Dermis blood vessel endothelial cell (primary cell): ENCODE measurements at places on chromosomes 4 and X. TPM values are rescaled to one million over a fixed set of nuclear protein-coding genes. Genes with fewer than 3 reads are reported as not detected.

Gene MXRA5
- total RNA-seq = under 0.01 TPM in 2 replicates

Gene ADH1A
- total RNA-seq = not detected in 2 replicates

Gene TAPT1
- total RNA-seq = 17.4 and 22.3 TPM in 2 replicates

Gene ETDB
- total RNA-seq = not detected in 2 replicates

Gene DMRTC1B
- not detected in 2 replicates for total RNA-seq

Gene RHOXF1
- not detected in 2 replicates for total RNA-seq

Gene SUPT20HL1
- not detected in 2 replicates for total RNA-seq

Gene CRMP1
- total RNA-seq = 0.34 and 0.37 TPM in 2 replicates

Gene VCX3A
- not detected in 2 replicates for total RNA-seq

Gene NCAPG
- total RNA-seq = 16.2 and 78.7 TPM in 2 replicates

Gene WNK3
- 0.60 and 1.0 TPM in 2 replicates for total RNA-seq

Gene FGFBP1
- total RNA-seq = not detected in 2 replicates

Gene AVPR2
- 4.7 and 6.3 TPM in 2 replicates for total RNA-seq

Gene UGT2B15
- total RNA-seq = not detected in 2 replicates

Gene XKRX
- total RNA-seq = 0.05 and 0.17 TPM in 2 replicates

Gene ABCB7
- 33.3 and 35.4 TPM in 2 replicates for total RNA-seq

Gene ARHGAP36
- total RNA-seq = not detected in 2 replicates

Gene TCEAL2
- not detected in 2 replicates for total RNA-seq

Gene GPR34
- not detected in 2 replicates for total RNA-seq

Gene PRPS2
- 21.3 and 27.7 TPM in 2 replicates for total RNA-seq

Gene SPRY1
- 27.2 and 43.7 TPM in 2 replicates for total RNA-seq

Gene LEF1
- 0.68 and 0.84 TPM in 2 replicates for total RNA-seq

Gene MAGED2
- total RNA-seq = 224 and 341 TPM in 2 replicates

Gene SPACA5
- not detected in 2 replicates for total RNA-seq

Gene RP2
- 33.4 and 34.2 TPM in 2 replicates for total RNA-seq

Gene ARHGAP24
- 37.9 and 54.8 TPM in 2 replicates for total RNA-seq

Gene SPANXD
- not detected in 2 replicates for total RNA-seq

Gene PLK4
- 7.1 and 25.7 TPM in 2 replicates for total RNA-seq

Gene GAGE12E
- not detected in 2 replicates for total RNA-seq

Gene PNMA6F
- total RNA-seq = not detected in 2 replicates

Gene SNCA
- total RNA-seq = 140 and 167 TPM in 2 replicates

Gene KDM6A
- 23.0 and 32.5 TPM in 2 replicates for total RNA-seq

Gene LIMCH1
- 44.5 and 53.8 TPM in 2 replicates for total RNA-seq

Gene FGFR3
- total RNA-seq = 1.1 and 1.4 TPM in 2 replicates

Gene ADH1B
- not detected in 2 replicates for total RNA-seq

Gene KLHL4
- 65.0 and 99.5 TPM in 2 replicates for total RNA-seq

Gene DCX
- total RNA-seq = not detected in 2 replicates

Gene GUCY1A1
- total RNA-seq = 41.7 and 50.4 TPM in 2 replicates

Gene CTAG2
- not detected in 2 replicates for total RNA-seq
